GOT3 (cell line): ENCODE measurements at places on chromosomes 11 and 22.

DNA sequence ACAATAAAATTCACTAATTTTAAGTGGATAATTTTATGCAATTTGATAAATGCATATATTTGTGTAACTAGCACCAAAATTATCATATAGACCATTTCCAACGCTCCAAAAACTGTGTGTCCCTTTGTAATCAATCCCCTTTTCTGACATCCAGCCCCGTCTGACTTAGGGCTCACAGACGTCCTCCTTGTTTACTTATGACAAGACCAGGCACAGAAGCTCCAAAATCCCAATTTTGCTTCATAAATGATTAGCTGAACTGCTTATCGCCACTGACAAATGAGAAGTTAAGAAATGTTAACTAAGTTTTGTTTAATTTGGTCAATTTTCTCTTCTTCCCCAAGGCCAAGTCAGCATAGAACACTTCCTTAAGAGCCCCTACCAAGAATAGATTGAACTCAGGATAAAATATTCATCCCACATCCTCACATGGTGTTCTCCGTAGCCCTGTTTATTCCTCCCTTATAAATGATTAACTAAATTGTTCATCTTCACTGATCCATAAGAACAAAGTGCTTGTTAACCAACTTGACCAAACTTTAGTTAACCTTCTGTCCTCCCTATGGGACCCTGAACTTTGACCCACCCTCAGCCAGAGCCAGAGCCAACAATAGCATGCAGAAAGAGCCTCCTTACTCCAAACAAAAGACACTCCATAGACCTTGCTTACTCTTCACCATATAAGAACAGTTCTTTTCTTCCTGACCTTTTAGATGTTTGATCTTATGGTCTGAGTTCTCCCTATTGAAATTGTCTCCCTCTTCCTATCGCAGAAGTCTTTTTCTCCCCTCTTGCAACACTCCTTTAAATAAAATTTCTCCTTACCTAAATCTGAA lies 30.8 kb upstream of the GLYAT start:
- no peak for DNase-seq

DNA sequence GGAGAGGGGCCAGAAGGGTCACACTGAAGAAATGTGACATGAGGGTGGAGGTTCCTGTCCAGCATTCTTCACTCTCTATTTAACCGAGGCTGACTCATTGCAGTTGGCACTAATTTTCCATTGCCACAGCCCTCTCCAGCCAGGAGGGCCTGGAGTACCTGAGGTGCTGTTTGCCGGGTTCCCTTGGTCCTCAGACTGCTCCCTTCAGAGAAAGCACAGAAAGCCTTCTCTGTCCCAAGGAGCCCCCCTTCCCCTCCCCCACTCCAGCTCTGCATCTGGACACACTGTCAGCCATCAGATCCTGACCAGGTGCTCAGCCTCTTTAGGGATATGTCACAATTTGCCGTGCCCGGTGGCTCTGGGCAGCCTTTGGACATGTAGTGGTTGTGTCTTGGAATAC lies 3.2 kb upstream of the C11orf91 start:
- no peak for DNase-seq

DNA sequence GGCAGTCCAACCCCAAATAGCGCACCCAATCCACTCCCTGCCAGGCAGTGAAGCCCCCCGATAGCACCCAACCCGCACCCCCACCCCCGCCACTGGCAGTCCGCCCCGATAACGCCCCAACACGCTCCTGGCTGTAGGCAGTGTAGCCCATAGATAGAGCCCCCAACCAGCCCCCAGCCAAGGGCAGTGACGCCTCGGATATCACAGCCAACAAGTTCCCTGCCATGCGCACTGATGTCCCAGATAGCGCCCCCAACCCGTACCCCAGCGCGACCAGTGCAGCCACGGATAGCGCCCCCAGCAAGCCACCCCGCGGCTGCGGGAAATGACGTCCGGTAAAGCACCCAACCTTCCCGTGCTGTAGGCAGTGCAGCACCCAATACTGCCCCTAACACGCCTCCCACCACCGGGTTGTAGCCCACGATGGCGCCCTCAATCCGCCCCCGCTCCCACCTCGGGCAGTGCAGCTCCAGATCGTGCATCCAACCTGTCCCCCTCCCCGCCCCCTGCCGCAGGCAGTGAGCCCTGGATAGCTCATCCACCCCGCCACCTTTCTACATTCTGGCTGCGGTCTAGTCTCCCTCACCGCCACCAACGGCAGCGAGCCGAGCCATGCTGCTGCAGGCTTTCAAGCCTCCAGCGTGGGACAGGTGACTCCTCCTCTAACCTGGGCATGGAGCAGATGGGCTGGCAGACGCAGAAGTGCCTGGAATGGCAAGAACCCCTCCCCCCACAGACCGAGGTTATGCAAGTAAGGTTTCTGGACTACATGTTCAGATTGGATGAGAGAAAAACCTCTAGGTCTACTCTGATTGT lies 625 bp downstream of the RFPL2 start:
- no peak for DNase-seq

GRCh38 chr22:49561338-49561737 lies 266.3 kb downstream of the BRD1 start:
- DNase-seq, result no peak

- DNase-seq, result no peak
These were observed 27.1 kb upstream of the TMA7B start for GRCh38 chr22:39932918-39933649.

DNA sequence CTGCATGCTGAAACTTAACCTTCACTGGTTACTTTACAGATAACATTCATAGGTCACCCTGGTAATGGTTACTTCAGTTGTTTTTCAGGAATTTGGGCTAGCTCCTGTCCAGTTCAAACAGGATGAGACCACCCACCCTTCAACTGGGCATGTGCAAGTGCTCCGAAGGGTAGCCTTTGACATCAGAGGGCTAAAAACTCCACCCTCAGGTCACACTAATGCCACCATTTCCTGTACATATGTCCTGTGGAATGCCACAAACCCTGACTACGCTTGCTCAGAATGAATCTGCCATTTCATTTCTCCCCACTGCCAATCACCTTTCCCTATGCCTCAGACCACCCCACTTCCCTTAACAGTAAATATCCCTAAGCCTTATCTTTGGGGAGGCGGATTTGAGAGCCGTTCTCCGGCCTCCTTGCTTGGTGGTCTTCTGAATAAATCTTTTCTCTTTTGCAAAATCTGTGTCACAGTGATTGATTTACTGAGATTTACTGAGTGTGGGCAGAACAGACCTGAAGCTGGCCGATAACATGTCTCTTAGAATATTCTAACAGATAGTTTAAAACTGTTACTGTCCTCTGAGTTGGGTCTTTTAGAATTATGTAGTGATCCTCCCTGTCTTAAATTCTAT lies 25.4 kb upstream of the FXYD2 start:
- no peak for DNase-seq

GRCh38 chr11:94747146-94747545 lies 21.0 kb upstream of the AMOTL1 start:
- DNase-seq, result no peak

GRCh38 chr11:124623861-124624525 lies 1.3 kb downstream of the TBRG1 start:
- no peak for DNase-seq

DNA sequence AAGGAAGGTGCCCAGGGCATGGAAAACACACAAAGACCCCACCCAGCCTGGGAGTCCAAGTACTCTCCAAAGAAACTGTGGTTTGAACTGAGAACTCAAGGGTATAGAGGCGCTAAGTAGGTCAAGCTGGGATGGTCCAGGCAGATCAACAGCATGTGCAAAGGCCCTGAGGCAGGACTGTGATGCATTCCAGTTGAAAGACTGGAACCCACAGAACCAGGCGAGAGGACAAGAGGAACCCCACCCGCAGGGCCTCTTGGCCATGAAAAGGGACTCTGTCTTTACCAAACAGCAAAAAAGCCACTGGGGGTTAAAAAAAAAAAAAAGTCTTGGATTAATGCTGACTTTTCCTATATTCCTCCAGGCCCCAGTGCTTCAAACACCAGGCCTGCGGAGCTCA lies 14.3 kb downstream of the CARD10 start:
- no peak for DNase-seq

DNA sequence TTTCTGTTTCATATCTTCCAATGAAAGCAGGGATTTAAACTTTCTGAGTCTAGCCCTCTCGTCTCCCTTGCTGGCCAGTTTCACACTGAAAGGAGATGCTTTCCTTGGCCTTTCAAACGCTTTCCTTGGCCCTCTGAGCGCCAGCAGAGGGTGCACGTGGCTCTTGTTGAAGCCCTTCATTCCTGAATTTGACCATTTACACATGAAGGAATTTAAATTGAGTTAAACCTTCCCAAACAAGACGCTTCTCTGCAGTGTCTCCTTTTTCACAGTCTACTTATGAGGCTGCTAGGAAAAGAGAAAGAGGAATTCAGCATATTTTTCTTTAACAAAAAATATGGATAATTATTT lies 21.6 kb downstream of the NNMT start:
- DNase-seq, result no peak

- no peak for DNase-seq
These were observed 41.3 kb upstream of the TUB start for GRCh38 chr11:8039530-8040260.

- no peak for DNase-seq
These were observed 3.7 kb upstream of the COMT start for GRCh38 chr22:19937616-19938473.

- no peak for DNase-seq
These were observed 18.9 kb upstream of the THY1 start for GRCh38 chr11:119441898-119442243.

- no peak for DNase-seq
These were observed 25.5 kb downstream of the TCP11L1 start for GRCh38 chr11:33064866-33065265.
